Muscle of arm (tissue), 14 donors: ENCODE measurements at places on chromosomes 12 and 14. TPM values are rescaled to one million over a fixed set of nuclear protein-coding genes. Genes with fewer than 3 reads are reported as not detected.

GRCh38 chr14:50667684-50667995, 466 bp downstream of the SAV1 start:
- peak; percentile 35 for DNase-seq

DNA sequence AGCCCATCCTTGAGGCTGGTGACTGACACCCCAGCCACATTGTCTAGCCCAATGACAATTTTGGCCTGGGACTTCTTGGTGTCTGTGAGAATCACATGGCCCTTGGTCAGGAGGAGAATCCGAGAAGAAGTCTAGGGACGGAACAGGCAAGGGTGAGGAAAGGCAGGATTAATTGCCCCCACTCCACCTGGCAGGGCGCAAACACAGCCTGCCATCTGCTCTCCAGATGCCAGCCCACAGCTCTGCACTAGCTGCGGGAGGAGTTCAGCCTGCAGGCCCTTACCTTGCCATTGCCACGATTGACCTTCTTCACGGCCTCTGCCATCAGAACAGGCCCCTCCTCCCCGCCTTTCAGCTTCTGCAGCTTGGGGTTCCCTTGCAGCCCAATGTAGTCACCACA, 13.1 kb upstream of the TAC3 start:
- no peak for DNase-seq

- peak; percentile 76 for DNase-seq
These were observed 644 bp downstream of the NAB2 start for GRCh38 chr12:57089271-57090245.

Gene IFNG-AS1
- polyA plus RNA-seq, result not detected

GRCh38 chr12:89081719-89082369, 270.5 kb downstream of the DUSP6 start:
- DNase-seq, result no peak

- DNase-seq, result peak; percentile 28
These were observed 166.9 kb upstream of the BTG1 start for GRCh38 chr12:92312463-92312964.
